ENCODE measurements at places on chromosomes 16 and 17.

DNA sequence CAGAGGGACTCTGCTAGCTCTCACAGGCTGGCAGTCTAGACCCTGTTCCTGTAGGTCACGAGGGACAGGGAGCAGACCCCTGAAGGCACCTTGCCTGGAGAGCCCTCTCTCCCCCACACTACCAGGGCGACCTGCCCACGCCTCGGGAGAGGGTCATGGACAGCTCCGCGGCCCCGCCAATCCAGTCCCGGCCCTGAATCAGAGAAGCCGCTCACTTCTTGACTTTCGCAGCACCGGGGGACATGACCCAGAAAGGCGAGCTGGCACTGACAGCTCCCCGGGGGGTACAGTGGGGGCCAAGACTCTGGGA is 5.1 kb downstream of the KIFC3 start:
- no peak for DNase-seq

- no peak for DNase-seq
Observed at GRCh38 chr17:72877348-72877747, 215.1 kb downstream of the SLC39A11 start.

- DNase-seq, result no peak
Observed at GRCh38 chr17:48631693-48632578, 5.8 kb upstream of the HOXB9 start.

GRCh38 chr16:11180489-11180888 is 75.5 kb downstream of the SOCS1 start:
- DNase-seq, result no peak

- no peak for DNase-seq
Observed at GRCh38 chr17:36858119-36859002, 78.9 kb upstream of the LHX1 start.

- DNase-seq, result no peak
Observed at GRCh38 chr16:25996052-25996451, 304.3 kb downstream of the HS3ST4 start.

DNA sequence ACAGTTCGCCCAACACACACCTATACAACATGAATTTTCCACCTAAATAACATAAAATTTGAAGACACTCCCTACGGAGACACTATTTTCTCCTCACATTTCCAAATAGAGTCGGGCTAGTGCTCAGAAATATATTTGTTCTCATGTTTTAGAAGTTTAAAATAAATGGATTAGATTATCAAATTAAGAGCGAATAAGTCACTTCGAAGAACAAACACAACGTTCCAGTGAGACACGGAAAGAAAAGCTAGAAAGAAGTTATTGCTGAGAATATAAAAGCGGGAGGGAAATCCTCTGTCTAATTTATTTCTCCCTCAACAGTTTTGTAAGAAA is 2.0 kb upstream of the HS3ST3B1 start:
- no peak for DNase-seq

DNA sequence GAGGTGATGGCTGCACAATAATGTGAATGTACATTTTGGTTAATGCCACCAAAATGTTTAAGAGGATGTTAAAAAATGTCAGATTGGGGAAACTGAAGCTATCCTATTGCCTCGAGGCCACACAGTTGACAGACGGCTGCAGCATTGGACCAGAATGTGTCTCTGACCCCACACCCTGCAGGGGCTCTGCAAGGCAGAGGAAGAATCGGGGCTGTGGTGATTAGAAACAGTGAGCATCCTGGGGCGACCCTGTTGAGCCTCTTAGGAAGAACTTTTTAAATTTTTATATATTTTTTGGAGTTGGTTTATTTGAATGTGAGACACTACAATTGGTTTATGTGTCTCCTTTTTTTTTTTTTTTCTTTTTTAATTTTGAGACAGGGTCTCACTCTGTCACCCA is 15.0 kb upstream of the ADORA2B start:
- no peak for DNase-seq

- no peak for DNase-seq
Observed at GRCh38 chr16:65704866-65705265, 583.0 kb upstream of the CDH11 start.

DNA sequence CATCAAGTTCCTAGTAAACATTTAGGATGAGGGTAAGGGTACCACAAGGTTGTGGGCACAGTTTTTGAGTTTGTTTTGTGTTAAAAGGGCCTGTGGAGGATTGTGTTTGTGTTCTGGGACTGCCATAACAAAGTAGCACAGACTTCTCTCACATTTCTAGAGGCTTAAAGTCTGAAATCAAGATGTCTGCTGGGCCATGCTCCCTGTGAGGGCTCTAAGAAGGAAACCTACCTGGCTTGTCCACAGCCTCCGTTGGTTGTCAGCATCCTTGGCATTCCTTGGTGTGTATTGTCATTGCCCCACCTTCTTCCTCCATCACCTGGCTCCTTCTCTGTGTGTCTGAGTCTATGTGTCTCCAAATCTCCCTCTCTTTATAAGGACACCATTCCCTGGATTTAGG is 808.1 kb upstream of the RBFOX1 start:
- DNase-seq, result no peak

DNA sequence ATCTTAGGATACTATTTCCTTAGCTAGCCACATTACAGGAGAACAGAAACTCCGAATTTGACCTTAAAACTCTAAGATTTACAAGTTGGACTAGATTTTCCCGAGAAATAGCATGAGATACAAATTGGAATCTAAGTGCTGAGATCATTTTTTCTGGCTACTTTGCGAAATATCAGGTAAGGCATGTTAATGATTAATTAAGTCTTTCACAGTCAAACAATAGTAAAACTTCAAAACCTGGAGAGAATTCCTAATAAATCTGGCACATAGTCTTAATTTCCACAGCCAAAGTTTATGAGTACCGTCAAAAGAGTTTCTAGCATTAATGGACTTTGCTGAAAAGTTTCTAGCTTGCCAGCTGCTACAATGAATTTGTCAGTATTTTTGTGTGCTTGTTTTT is 379.5 kb upstream of the TOM1L1 start:
- no peak for DNase-seq

DNA sequence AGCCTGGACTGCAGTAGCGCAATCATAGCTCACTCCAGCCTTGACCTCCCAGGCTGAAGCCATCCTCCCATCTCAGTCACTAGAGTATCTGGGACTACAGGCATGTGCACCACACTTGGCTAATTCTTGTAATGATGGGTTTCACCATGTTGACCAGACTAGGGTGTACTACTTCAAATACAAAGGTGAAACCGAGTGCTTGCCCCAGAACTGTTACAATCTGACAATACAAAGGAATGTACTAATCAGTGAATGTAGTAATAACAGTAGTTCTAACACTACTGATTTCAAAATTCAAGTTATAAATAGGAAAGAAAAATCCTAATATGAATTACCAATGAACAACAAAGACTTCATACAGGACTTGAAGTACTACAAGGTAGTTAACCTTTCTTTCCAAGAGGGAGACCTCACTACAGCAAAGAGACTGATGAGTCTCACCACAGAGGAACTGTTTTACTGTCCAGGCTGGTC is 24.4 kb downstream of the CRK start:
- no peak for DNase-seq

DNA sequence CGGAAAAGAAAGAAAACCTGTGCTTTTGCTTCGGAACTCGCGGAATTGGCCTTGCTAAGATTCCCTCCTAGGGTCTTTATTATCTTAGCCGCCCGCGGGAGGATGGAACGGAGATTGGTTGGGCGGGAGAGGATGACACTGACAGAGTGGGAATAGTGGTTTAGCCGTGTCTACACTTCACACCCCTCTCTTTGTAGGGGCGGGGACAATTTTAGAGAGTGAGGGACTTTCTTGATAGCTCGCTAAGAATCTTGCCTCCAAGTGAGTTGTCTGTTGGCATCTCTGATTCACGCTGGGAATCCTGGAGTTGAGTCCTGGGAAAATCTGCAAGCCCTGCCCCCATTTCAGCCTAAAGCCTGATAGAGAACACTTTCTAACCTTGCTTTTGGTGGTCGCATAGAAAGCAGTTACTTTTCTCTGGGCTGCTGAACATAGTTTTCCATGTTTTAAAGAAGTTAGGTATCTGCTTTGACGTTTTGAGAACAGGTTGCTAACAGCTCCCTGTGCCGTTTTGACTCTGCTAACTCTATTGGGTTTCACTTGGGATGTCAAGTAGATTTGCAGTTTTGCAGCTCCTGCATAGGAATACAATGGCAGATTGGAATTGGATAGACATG is 697 bp downstream of the NOL11 start:
- DNase-seq, result no peak

DNA sequence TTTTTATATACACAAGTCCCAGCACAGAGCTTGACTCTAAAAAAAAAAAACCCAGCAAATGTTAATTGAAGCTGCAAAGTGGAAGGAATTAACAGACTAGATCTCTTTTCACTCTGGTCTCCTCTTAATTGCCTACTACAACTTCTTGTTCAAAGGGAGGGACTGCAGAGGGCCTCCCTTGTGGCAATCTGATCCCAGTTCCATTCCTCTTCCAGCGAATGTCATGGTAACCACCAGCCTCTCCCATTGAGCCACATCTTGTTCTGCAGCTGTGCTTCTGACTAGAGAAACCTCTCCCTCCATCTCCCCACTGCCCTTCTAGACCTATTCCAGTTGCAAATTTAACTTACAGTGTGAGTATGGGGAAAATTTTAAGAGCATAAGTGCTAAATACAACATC is 5.9 kb downstream of the SUPT6H start:
- DNase-seq, result no peak

DNA sequence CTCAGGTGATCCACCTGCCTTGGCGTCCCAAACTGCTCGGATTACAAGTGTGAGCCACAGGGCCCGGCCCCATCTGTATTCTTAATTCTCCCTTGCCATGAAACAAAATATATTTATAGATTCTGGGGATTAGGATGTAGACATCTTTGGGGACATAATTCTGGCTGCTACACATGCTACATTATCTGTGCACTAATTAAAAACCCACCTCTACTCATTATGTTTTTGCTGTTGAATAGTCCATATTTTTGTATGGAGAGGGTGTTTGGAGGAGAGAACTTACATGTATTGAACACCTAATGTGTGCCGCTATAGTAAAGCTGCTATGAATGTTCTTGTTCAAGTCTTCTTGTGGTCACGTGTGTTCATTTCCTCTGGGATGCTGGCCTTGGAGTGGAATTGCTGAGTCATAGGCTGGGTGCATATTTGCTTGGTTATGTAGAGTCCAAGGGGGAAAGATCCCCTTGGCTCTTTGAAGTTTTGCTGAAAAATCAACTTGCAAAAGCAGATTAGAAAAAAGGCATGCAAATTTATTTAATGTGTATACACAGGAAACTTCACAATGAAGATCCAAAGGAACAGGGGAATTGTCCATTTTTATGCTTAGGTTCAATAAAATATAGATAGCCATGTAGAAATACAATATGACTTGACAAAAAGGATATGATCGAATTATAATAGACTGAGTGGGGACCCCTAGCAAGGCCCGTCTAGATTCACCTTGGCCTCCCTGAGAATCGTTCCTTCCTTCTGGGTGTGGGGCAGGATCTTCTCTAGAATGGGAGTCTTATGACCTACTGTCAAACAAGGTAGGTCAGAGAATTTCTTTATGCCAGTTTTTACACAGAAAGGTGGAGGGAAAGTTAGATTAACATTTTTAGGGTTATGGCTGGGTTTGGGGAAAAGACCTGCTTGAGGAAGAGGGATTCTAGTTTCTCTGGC is 42.1 kb upstream of the GPRC5B start:
- DNase-seq, result no peak

- DNase-seq, result no peak
Observed at GRCh38 chr17:29172589-29172988, 7.6 kb downstream of the MYO18A start.

DNA sequence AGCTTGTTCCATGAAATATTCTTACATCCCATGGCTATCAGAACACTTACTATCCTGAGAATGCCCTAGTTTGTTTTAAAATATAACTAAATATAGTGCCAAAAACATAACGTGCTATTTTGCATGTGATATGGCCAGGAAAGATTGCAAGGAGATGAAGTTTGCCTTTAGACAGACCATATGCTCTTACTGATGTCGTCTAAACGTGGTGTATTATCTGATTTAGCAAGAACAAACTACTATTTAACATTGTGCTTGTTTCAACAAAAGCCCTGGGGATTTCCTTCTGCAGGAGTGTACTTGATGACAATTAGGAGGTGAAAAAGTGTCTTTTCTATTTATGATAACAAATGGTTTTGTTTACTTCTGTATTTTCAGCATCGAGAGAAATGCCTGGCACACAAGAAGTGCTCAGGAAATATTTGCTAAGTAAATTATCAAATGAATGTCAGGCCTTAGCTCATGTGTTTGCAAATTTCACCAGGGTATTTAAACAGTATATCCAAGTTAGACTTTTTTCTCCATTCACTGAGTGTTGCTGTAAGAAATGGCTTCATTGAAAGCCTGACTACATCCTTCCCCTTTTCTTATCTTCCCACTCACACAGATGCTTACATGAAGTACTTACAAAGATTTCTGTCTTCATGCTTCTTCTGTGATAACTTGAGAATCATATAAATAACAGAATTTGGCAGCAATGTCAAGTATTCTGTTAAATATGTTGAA is 1033.6 kb downstream of the CDH8 start:
- no peak for DNase-seq

GRCh38 chr17:66720567-66720966 is 114.3 kb upstream of the CACNG5 start:
- DNase-seq, result no peak

- DNase-seq, result no peak
Observed at GRCh38 chr17:74297941-74298340, 23.9 kb downstream of the DNAI2 start.

Data from cerebellar nuclear complex (tissue), 1 donor.